NCI-H345 (cell line): ENCODE measurements at places on chromosomes 11 and 22.

- DNase-seq, result no peak
These were observed 41.8 kb downstream of the MMP20 start for GRCh38 chr11:102583141-102583873.

DNA sequence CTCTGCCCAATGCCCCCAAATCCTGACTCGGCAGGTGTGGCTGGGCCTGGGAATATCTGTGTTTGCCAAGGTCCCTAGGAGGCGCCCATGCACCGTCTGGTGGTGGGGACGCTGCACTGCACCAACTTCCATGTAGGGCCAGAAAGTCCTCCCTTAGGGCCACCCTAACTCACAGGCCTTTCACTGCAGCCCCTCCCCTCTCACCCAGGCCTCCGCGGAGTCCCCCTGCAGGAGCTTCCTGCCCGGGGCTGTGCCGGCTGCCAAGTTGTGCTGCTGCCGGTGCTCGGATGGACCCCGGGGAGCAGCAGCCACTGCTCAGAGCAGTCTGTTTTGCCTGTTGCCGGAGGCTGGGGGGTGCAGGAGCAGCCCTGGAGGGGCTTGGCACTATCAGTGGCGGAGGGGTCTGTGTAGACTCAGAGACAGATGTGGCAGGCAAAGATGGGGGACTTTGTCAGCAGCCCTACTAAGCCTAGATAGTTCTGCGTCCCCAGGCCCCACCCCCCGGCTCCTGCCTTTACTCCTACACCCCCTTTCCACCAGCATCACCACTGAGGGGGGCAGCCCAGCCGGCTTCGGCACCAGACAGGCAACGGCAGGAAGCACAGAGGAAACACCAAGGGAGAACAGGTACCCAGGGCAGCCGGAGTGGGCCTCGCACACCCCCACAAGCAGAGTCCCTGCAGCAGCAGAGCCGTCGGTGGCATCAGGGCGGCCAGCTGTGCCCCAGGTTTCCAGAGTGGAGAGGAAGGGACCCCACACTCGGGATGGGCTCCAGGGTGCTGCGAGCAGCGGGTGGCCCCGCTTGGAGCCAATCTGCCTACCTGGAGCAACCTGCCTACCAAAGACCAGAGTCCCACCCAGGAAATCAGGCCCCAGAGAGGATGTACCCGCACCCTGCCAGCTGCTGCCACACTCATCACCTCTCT, 124.3 kb downstream of the TRIM29 start:
- DNase-seq, result no peak

- no peak for DNase-seq
These were observed 39.0 kb downstream of the CSNK2A3 start for GRCh38 chr11:11313902-11314692.

GRCh38 chr22:36343070-36343719, 44.6 kb downstream of the MYH9 start:
- no peak for DNase-seq

GRCh38 chr11:86047275-86047991, 21.5 kb downstream of the PICALM start:
- no peak for DNase-seq

DNA sequence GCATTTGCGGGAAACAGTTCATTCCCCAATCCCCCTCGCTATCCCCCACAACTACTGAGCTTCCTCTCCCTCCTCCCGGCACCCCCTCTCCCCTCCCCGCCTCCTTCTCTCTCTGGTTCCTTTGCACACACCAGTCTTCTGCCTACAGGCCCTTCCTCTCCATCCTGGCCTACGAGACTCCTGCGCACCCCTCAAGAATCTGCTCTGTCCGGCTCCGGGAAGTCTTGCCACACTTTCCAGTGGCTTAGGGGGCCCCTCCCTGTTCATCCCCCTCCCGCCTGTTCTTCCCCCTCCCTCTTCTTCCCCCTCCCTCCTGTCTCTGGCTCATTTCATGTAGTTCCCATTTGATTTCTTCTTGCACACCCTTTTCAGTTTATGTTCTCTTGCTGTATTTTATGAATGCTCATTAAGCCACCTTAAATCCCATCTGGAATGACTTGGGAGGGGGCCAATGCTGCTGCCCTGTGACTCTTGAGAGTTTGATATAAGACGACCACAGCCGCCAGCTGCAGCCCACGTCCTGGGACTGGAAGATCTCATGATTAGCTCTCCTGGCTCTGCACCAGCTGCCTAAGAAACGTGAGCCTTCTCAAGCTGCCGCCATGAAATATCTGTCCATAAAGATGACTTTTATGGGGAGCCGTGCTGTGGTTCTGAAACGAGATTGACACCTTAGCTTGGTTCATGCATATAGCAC, 50.9 kb downstream of the RPS6KA4 start:
- DNase-seq, result no peak

GRCh38 chr22:17218341-17218740, 894 bp downstream of the ADA2 start:
- no peak for DNase-seq
